AG09319 (cell line): ENCODE measurements at places on chromosomes 7 and 10.

DNA sequence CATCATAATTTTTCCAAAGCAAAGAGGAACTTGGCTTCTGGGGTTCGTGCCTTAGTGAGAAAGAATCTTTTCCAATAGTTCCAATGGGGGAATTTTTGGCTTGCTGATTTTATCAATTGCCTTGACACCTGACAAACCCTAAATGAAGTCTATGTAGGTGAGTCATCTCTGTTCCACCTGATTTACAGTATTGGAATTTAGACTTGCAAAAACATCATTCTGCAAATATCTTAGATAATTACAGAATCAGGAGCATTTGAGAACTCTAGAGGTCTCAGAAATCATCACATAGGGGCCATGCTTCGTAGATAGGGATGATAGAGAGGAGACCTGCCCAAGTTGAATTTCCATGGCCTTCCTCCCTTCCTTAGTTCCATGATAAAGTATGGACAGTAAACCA lies 9.3 kb downstream of the SLC35G1 start:
- no peak for DNase-seq

GRCh38 chr10:58755677-58756076 lies 243.0 kb downstream of the BICC1 start:
- DNase-seq: no peak

GRCh38 chr7:20329389-20330238 lies 1.1 kb upstream of the ITGB8 start:
- no peak for DNase-seq

DNA sequence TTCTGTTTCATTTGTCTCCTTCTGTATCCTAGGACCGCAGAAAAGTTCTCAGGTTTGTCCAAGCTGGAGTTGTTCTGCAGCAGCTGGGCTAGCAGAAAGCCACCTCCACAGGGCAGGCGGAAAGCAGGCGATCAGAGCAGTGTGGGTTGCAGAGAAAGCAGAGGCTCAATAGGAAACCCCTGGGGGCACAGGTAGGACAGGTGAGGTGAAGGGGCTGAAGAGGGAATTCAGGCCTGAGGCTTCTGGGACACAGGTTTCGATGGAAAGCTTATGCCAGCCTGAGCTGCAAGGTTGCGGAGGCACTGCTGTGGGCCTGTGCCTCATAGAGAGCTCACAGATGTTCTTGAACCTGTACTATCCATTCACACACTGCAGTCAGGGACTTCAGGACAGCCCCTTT lies 194.9 kb upstream of the TPK1 start:
- DNase-seq: no peak

DNA sequence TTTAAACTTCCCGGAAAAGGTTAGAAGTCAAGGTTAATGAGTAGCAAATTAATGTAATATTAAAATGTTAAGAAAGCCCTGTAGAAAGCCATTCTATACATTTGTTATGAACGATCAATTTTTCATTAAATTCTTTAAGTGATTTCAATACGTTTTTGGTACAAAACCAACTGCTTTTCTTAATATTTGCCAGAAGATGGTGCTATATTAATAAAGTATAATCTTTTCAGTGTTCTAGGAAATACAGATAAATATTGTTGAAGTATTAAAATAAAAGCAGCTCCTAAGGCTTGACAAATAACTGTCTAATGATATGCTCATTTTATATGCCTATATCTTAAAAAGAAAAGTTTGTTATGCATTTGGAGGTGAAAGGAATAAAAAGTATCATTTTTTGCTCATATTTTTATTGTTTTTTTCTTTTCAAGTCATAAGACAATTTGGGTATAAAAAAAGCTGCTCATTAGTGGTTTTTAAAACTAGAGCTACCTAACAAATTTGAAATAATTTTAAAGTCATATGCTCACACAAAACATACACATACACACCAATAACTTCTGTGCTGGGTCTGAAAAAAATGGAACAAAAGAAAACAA lies 130.3 kb upstream of the POT1 start:
- no peak for DNase-seq

DNA sequence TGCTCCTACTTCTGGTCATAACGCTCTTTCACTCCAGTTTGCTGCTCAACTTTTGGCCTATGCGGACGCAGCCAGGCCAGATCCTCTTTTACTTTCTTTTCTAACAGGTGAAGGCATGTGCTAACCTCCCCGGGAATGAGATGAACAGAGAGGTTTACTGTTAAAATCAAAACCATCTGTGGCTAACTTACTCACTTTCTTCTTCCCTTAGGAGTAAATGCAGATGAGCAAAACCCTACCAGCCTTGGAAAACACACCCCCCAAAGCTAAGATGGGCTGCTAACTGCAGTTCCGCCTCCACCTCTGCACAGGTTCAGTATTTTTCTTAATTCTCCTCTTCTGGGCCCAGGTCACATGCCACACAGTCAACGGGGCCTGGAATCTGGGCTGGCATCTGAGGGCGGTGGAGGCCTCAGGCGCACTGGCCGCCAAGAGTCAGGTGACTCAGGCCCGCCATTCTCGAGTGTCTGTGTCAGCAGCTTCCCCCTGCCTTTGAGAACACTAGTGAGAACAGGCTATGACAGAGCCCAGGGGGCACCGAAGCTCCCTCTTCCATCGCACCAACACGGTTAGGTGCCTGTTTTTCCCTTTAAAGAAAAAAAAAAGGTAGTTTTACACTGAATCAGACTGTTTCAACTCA lies 11.1 kb downstream of the FAM53B start:
- DNase-seq: no peak

DNA sequence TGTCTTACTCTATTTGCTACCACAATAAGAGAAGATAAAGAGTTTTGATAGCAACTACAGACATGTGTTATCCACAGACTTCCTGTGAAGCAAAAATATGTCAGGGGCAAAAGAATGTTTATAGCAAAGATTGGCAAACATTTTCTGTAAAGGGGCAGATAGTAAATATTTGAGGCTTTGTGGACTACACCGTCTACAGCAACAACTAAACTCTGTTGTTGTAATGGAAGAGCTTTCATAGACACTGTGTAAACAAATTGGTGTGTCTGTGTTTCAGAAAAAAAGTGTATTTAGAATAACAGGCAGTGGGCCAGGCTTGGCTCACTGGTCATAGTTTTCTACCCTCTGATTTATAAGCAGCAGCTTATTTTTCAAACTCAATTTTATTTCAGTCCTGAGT lies 521.4 kb downstream of the ANKRD7 start:
- DNase-seq: no peak
